ENCODE measurements at places on chromosomes 2 and 18.

GRCh38 chr2:155250800-155251199, 552.3 kb downstream of the KCNJ3 start:
- DNase-seq: peak; percentile 58

DNA sequence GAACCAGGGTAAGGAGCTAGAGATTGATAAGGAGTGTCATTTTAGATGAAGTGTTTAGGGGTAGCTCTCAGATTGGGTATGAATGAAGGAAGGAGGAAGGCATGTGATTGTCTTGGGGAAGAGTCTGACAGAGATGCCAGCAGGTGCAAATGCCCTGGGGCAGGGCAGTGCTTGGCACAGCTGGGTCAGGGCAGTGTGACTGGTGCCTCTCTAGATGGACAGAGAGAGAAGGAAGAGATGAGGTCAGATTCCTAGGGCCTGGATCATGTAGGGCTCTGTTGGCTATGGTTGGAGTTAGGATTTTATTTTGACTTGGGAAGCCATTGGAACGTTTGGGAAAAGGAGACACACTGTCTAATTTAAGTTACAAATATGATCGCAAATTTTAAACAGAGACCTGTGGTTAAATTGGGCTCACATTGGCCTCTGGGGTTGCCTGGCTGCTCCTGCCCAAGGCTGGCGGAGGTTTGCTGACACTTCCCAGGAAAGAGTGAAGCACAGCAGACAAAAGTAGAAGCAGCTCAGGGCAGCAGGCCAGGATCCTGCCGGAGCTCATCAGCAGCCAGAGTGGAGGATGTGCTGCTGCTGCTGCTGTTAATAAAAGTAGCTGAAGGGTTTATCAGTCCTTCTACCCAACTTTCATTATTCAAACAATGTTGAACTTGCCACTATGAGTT, 32.7 kb upstream of the FHL2 start:
- DNase-seq: no peak

DNA sequence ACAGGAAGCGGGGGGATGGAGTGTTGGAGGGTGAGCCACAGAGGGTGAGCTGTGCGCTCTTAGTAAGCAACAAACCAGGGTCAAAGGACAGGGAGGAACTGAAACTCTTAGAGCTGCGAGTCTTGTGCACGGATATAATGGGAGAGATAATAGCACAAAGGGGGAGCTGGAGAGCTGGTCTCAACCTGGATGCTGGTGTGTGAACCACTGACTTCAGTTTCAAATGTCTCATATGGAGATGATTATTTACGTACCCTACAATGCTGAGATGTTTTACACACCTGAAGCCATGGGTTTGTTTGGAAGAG, 35.9 kb downstream of the PTGR3 start:
- DNase-seq: no peak

DNA sequence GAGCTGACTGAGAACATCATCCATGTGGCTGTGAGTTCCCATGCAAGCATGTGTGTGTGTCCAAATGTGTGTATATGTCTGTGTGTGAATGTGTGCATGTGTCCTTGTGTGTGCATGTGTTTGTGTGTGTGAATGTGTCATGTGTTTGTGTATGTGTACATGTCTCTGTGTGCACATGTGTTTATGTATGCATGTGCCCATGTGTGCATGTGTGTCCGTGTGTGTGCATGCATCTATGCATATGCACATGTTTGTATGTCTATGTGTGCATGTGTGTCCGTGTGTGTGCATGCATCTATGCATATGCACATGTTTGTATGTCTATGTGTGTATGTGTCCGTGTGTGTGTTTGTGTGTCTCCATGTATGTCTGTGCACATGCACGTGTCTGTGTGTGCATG, 99.7 kb downstream of the LBH start:
- DNase-seq: no peak

DNA sequence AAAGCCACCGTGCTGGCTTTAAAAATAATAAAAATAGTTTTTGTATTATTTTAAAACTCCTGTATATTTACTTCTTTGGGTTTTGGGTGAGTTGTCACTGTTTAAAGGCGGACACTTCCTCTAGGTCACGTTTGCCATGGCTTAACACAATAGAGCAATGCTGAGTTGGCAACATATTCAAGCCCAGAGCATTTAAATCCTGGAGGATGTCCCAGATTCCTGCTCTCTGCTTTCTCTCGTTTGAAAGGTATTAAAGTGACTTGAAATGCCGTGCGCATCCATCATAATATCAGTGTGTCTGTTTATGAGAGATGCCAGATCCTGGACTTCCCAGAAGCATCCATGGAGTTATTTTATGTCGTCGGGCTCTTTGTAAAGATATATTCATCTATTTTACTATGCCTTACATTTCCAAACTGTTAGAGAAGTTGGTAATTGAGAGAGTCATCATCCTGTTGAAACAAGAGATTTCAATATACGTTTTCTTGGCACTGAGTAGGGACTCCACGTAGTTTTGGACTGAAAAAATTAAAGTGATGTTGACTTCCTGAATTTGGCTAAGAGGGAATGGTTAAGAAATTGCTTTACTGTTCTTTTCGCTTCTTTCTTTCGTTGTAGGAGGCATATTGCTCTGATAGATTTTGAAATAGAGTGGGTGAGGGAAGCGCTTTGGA, 150.6 kb downstream of the ZNF236 start:
- no peak for DNase-seq

DNA sequence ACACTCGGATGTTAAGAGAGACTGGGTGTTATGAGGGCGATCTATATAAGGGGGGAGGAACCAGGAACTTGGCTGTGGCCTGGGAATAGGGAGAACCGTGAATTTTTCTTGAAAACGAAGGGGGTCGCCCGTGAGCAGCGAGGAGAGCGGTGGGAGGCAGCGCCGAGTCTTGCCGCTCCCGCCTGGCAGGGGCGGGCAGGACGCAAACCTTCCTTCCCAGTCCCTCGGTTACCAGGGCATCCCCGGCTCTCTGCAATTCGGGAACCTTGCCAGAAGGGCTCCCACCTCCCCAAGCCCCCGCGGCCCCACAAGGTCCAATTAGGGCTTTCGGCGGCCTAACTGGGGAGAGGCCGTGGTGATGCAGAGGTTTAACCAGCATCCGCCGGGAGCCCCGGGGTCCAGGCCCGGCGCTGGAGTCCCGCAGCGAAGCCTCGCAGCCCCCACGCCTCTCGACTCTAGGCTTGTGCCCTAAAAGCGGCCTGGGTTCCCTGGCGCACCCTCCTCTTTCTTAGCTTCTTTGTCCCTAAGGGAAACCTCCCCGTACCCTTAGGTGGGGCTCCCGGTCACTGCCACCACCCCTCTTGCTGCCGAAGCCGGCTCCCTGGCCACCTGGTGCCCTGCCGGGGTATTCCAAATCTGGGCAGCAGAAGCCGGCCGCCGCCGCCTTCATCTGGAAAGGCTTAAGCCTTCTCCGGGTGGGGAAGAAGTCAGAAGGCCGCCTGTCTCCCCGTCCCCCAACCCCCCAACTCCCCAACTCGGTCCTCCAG, 680 bp upstream of the FHOD3 start:
- DNase-seq: peak; percentile 86

- DNase-seq: peak; percentile 76
These were observed 3.9 kb downstream of the BOD1L2 start for GRCh38 chr18:57150828-57151227.

GRCh38 chr18:10114717-10115463, 201.1 kb downstream of the VAPA start:
- no peak for DNase-seq

- no peak for DNase-seq
These were observed 181.2 kb downstream of the DYSF start for GRCh38 chr2:71634567-71634966.

DNA sequence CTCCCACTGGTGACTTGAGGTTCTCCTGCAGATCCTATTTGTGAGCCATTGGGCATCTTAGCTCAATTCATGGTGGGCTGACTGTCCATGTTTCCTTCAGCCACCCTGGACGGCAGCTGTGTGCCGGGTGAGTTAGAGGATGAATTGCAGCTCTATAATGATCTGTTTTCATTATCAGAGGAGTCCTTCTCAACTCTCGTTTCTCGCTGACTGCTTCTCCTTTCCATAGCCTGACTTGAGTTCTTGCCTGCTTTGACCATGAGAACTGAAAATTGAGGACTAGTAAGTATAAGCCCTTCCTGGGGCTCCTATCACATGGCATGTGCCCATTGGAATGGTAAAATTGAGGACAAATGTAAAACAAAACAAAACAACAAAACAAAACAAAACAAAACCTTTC, 121.8 kb downstream of the CDC42EP3 start:
- no peak for DNase-seq

DNA sequence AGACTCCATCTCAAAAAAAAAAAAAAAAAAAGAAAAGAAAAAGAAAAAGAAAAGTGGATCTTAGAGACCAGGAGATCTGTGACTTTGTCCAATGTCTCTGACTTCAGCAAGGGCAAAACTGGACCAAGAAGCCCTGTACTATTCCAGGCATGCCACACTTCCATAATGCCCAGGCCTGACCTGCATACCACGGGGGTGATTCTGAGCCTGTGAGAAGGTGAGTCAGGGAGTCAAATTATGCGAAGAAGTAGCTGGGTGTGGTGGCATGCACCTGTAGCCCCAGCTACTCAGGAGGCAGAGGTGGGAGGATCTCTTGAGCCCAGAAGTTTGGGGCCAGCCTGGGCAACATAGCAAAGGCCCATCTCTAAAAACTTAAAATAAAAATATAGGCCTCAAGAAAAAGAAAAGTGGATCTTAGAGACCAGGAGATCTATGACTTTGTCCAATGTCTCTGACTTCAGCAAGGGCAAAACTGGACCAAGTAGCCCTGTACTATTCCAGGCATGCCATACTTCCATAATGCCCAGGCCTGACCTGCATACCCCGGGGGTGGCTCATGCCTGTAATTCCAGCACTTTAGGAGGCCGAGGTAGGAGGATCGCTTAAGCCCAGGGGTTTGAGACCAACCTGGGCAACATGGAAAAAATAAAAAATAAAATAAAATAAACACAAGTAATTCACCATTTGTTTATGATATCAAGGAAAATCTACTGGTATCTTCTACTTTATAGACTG, 12.2 kb upstream of the PUM2 start:
- DNase-seq: no peak

- DNase-seq: no peak
These were observed 18.5 kb upstream of the FAM171B start for GRCh38 chr2:186675380-186675779.

GRCh38 chr18:6610466-6610865, 119.0 kb upstream of the ARHGAP28 start:
- no peak for DNase-seq

GRCh38 chr2:53802617-53803151, 15.8 kb downstream of the ERLEC1 start:
- DNase-seq: peak; percentile 37

- DNase-seq: no peak
These were observed 6.7 kb downstream of the PPP3R1 start for GRCh38 chr2:68245672-68246071.

DNA sequence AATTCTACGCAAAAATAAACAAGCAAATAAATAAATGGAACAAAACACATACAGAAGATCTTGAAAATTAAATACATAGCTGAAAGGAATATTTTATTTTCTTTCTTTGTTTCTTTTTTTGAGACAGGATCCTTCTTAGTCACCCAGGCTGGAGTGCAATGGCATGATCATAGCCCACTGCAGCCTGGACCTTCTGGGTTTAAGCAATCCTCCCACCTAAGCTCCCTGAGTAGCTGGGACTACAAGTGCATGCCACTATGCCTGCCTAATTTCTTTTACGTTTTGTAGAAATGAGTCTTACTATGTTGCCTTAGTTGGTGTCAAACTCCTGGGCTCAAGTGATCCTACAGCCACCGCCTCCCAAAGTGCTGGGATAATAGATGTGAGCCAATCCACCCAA, 44.6 kb upstream of the ACTR3 start:
- no peak for DNase-seq

DNA sequence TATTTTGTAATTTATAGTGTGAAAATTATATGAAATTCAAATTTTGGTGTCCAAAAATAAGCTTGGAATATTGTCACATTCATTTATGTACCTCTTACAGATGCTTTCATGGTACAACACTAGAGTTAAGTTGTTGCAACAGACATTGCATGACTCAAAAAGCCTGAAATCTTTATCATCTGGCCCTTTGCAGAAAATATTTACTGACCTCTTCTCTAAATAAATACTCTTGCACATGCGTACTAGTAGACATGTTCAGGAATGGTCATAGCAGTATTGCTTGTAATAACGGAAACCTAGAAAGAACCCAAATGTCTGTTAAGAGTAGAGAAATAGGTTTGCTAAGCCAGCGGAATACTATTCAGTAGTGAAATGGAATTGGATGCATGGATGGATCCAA, 60.4 kb downstream of the GALNT1 start:
- no peak for DNase-seq

DNA sequence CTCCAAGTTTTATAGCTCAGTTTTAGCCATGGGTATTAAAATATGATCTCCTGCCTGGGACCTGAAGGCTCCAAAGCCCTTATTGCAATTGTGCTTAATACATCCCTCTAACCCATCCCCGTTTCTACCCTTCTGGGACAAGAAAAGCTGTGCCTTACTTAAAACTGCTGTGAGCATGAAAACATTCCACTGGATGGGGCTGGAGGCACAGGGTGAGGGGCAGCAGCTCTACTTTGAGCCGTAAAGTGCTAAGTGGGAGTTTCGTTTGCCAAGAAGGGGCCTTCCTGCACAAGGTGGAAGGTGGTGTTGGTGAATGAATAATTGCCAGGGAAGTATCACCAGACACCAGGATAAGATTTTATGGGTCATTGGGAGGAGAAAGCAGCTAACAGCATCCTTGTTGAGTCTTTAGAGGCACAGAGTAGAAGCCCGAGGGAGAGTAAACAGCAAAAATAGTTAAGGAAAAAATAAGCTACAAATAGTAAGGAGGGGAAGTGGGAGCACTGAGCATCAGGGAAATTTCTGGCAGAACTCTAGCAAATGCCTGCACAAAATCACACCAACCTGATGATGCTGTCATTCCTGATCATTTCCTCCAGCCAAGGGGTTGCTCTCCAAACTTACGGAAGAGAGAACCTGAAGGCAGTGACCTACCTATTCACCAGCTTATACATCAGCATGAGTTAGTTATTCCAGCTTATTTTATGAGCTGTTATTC, 218.4 kb downstream of the MREG start:
- DNase-seq: no peak

DNA sequence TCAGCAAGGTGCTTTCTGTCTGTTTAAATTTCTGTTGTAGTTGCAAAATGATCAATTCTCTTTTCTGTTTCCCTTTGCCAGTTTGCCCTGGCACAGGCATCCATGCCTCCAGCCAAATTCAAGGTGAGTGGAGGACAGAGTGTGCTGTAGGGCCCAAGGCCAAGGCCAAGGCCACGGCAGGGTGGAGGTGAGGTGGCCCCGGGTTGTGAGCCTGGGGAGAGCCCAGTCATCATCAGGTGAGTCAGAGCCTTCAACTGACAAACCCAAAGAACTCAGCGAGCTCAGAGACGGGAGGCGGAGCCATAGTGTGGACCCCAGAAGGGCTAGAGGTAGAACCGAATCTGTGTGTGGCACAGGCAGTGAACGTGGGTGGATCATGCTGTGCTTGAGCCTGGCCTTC, 55.7 kb downstream of the BCL2L11 start:
- DNase-seq: no peak

GRCh38 chr2:179268277-179268925, 3.8 kb upstream of the SESTD1 start:
- no peak for DNase-seq

GRCh38 chr2:17083902-17084301, 418.3 kb upstream of the CYRIA start:
- DNase-seq: no peak

Measured in NCI-H2171 treated with DMSO at 0.1 percent for 48 hours (cell line).